Activated naive CD8-positive, alpha-beta T cell treated with anti-CD3 and anti-CD28 coated beads for 36 hours (primary cell): ENCODE measurements at places on chromosomes 1 and 21.

DNA sequence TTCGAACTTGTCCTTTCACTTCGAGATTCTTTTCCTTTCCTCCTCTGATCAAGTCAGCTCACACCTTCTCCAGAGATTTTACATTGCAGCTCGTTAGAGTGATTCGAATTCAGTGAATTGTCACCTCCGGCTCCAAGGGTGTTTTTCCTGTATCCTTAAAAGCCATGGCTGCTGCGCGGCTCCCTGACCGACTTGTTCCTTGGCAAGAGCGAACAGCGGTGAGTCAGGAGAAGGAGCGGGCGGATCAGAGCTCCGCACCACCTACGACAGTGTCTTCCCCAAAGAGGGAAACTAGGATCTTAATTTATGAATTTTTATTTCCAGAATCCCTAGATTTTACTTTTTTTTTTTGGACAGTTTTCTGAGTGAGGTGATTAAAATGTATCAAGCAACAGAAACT lies 204.4 kb upstream of the ADGRL2 start:
- no peak for DNase-seq

DNA sequence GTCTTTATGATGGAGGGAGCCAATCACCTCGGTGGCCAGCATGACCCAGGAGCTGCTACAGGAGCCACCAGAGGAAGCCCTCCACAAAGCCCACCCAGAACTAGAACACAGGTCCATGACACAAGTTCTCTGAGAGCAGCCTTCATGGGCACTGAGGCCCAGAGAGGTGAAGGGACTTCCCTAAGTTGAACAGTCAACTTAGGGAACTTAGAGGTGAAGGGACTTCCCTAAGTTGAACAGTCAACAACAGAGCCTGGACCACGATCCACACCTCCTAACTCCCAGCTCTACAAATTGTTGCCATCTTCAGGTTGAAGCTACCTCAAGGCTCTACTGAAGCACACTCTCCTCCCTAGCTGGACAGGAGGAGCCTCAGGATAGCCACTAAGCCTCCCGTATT lies 132.7 kb downstream of the CCDC185 start:
- DNase-seq, result no peak

DNA sequence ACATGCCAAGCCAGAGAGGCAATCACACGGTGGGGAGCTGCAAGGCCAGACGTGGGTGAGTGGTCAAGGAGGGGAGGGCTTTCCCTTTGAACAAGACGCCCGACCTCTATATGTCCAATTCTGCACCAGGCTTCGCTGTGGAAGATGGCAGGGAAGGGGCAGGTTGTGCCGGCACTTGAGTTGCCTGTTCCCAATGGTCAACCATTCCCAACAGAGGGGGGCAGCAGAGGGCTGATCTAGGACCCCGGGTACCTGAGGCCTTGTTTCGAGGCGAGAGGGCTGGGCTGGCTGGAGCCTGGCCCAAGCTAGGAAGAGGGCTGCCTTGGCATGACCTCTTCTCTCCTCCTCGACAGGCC lies 64.9 kb downstream of the TMEM53 start:
- DNase-seq, result peak; percentile 13

- DNase-seq, result no peak
Measured at GRCh38 chr21:35730325-35730724, 330.0 kb downstream of the SETD4 start.

DNA sequence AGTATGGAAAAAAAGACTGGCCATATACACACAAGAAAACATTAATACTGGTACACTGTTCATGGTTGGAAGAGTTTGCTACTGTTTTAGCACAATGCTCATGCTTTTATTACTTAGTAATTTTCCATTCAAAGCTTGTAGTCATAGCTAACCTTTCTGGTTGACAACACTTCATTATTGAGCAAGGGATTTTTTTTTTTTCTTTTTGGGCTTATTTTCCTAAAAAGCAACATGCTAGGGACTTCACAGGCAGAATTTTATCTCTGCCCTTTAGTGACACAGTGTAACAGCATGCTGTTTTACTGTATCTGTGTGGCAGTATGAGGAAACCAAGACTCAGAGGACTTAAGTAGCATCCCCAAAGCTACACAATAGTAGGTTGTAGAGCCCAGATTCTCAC lies 58.5 kb downstream of the FGGY start:
- DNase-seq, result no peak

DNA sequence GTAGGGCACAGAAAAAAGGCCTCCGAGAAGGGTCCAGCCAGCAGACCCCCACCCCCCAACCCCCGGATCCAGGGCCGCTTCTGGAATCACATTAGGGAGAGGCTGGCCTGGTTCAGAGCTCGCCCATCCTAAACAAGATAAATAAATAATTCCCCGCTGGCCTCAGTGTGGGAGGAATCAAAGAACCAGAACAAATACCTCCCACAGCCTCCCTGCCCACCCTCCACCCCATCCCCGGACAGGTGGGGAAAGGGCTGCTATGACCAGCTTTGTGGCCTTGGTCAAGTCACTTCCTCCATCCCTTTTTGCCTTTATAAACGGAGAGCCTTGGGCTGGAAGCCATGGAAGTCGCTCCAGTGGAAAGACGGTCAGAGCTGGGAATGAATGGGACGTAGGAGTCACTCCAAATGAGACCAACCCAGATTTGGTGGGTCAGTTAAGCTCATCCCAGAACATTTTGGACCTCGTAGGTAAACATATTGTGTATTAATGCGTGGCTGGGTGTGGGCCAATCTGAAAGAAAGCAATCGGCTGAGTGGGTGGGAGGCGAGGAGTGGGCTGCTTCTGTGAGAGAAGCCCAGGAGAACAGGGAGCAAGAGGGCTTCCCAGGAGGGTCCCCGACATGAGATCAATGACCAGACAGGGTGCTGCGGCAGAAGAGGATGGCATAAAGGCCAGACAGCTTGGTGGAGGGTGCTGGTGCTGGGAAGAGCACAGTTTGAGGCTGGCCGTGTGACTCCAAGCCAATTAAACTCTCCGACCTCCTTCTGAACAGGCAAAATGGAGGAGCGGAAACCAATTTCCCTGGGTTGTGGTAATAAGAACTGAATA lies 63.3 kb downstream of the MEF2D start:
- no peak for DNase-seq
